ENCODE measurements at places on chromosomes 7 and 10.

GRCh38 chr10:32349968-32350738, 3.2 kb upstream of the EPC1 start:
- no peak for DNase-seq

- DNase-seq = no peak
These were observed 134.1 kb downstream of the SPAG6 start for GRCh38 chr10:22479419-22479818.

DNA sequence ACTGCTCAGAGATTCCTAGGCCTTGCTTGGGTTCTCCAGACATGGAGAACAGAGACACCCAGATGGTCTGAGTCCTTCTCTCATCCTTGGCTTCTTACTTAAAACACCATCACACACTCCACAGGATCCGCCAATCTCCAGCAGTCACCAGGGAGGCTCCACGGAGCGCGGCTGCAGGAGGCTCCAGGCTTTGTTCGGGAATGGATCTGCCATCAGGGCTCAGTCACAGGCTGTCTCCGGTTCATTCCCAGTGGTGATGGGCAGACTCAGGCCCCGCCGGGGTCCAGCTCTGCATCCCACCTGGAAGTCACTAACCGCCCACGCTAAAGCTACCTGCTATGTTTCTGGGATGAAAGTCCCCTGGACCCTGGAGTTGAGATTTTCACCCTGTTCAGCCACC, 312.9 kb downstream of the TCERG1L start:
- no peak for DNase-seq

DNA sequence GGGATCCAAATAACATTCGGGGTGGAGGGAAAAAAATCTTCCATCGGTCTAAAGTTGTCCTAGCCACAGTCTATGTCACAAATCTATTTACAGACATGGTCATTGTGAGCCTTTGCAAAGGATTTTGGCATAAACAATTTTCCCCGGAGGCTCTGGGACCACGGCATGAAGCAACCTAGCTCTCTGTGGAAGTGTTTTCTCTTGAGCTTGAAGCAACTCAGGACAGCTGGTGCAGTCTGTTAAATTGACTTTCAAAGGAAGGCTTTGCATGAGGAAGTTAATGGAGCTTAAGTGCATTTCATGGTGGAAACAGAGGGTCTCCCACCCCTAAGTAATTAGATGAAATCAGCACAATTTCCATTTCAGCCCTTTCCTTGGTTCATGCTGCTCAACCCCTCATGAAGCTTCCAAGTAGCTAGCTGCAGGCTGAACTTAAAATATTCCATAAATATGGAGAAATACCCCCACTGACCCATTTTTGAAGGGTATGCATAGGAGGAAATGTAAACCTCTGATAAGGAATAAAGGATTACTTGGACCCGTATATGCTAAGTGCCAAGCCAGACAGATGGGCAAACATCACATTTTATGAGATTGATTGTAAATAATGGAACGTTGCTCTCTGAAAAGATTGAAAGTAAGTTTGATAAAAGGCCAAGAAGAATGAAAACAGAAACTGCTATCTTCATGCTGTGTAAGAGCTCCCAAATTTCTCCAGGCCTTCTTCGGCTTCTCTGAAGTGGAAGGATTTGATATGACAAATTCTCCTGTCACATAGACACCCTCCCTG, 39.9 kb downstream of the CCDC3 start:
- no peak for DNase-seq

- DNase-seq = no peak
These were observed 40.3 kb downstream of the COL17A1 start for GRCh38 chr10:104045151-104046089.

GRCh38 chr7:136036336-136036735, 59.2 kb upstream of the MTPN start:
- DNase-seq = no peak

DNA sequence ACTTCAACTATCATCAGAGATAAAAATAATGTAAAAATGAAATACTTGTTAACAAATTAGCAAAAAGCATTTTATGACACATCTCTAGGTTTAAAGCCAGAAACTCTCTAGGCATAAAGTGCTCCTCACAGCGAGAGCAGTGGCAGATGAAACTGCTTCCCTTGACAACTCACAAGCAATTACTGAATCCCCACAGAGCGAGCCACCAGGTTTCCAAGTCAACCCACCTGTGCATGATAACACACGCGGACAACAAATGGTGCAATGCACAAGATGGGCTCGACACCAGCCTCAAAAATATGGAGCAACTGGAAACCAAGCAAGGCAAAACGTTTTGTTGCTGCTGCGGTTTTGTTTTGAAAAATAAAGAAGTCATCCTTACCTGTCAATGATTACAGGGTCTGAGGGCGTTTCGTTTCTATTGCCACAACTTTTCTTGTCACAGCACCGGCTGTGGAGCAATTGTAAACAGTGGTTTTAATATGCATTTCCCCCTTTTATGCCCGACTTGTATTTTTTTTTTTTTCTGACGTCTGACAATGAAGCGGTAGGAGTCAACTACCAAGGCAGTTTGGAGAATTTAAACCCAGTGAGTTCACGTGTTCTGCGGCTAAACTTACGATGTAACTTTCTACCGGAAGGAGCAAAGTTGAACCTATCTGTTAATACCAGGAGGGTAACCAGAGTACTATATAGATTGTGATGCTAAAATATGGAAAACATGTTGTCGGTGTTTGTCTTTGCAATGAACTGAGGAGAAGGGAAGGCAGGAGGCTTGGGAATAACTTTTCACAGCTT, 7.0 kb downstream of the EBF3 start:
- no peak for DNase-seq

- DNase-seq = no peak
These were observed 244.4 kb upstream of the FZD1 start for GRCh38 chr7:91019686-91020385.

DNA sequence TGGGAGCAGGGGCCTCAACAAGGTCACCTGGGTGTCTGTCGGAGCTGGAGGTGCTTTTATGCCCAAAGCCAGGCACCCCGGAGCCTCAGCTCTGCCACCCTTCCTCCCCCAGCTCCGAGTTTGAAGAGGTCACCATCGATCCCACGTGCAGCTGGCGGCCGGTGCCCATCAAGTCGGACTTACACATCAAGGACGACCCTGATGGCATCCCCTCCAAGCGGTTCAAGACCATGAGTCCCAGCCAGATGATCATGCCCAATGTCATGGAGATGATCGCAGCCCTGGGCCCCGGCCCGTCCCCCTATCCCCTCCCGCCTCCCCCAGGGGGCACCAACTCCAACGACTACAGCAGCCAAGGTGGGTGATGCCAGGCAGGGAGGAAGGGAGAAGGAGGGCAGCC, 41.3 kb upstream of the PPIF start:
- no peak for DNase-seq

GRCh38 chr7:132424821-132425724, 151.2 kb downstream of the PLXNA4 start:
- no peak for DNase-seq

DNA sequence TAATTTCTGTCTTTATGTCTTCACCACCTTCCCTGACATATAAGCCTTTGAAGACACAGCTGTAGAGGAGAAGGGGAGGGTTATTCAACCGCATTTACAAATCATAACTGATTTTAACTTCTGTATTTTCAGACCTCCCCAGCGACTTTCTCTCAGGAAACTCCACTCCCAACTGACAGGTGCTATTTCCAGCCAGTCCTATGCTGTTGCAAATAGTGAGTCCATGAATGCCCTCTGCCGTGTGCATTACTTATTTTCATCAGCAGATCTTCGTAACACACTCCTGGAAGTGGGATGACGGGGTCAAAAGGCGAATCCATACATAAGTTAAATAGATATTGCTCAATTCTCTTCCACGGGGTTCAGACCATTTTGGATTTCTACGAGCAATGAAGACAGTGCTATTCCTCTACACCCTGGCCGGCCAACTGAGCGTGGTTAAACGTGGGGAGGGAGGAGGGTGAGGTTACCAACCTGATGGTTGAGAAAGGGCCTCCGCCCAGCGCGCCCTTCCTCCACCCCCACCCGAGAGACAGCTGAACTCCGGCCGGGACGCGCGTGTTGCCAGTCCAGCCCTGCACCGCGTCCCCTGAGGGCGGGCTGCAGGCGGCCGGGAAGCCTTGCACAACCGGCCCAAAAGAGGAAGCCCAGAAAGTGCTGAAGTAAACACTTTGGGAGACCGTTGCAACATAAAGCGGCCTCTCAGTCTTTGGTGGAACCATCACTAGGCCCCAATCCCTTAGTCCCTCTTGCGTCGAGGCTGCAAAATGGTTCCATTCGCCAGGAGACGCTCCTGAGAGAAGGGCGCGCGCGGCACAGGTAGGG, at the start of gene APBB1IP:
APBB1IP (plus strand) TSS at position 705 of the 825 bp plus-strand sequence. CDS start 53,986 bp downstream, outside the sequence.
- DNase-seq = no peak

DNA sequence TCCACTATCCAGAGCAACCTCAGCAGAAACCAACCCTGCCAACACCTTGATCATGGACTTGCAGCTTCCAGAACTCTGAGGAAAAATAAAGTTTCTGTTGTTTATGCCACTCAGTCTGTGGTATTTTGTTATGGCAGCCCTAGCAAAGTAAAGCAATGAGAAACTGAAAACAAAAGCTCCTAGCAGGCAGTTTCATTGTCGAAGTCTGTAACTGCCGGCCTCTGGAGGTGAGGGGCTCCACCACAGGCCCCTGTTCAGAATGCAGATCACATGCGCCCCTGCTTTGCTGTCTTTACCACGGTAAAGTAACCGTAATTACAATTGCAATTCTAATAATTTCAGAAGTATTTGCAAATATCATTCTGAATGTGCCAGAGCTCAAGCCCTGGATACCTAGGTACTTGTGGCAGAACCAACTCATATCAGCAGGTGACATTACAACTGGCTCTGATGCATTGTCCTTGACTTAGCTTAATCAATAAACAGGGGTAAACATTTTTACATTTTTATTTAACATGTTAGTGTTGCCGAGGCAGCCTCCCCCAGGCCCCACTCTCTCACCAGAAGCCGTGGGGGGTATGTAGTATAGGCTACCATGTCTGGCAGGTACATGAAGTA, 193.2 kb downstream of the ELMO1 start:
- no peak for DNase-seq

DNA sequence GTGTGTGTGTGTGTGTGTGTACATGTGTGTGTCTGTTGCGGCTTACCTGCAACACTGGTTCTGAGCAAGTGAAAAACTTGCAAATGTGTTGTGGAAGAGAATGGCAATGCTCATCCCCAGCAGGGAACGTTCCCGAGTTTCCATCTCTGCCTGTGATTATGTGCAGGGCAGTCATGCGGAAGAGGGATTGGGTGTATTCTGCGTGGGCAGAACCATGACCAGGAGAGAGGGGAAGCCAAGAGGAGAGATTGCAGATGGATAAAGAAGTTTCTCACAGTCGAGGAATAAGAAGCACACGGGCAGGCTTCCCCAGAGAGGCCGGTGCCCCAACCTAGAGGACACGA, 99.9 kb downstream of the CTBP2 start:
- no peak for DNase-seq

DNA sequence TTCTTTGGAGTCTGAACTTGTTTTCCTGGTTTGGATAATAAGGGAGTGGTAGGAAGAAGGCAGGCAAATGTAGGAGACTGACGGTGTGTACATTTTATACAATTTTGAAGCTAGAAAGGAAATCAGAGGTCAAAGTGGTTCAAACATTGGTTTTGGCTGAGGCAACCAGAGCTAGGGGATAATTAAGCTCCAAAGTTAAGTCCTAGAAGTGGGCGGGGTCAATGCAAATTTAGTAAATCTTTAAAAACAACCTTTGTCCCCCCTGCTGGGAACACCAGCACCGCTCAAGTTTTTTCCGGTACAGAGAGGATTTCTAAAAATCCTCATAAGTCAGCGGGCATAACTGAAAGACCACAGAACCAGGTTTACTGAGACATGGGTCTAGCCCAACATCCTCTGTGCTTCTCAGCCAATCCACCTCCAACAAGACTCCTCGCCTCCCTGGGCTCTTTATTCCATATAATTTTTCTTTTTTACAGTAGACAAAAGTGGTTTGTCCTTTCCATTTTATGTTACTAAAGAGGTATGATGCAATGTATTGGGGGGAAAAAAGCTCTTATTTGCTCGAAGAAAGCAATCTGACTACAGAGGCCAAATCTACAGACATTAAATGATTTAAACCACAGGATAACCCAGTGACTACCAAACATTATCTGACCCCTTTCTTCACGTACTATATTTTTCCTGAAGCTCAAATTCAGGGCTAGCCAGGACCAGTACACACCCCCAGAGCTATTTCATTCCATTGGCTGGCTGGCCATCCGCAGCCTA, 1.6 kb downstream of the GLUD1 start:
- no peak for DNase-seq

GRCh38 chr10:122142641-122143237, 128.4 kb upstream of the BTBD16 start:
- DNase-seq = no peak

- no peak for DNase-seq
These were observed 151.0 kb downstream of the CHN2 start for GRCh38 chr7:29345590-29345989.

GRCh38 chr7:101701153-101701794, 72.2 kb upstream of the MYL10 start:
- DNase-seq = no peak

- no peak for DNase-seq
These were observed 715.2 kb downstream of the SUGCT start for GRCh38 chr7:40850017-40850416.

DNA sequence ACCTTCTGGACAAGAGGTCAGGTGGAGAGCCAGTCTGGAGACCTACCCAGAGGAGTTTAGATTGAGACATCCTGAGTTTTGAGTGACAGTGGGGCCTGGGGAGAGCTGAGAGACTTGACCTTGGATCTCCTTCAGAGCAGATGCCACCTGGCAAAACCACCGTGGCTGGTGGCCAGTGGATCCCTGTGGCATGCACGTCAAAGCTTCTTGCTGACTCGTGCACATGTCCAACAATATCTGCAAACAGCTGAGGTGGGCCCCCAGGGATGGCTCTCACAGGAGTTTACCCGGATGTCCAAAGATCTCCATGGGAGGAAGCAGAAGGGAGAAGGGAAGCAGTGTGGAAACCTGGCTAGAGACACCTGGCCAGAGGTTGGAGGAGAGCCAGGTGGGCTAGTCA, 230.5 kb downstream of the FANK1 start:
- DNase-seq = no peak

GRCh38 chr7:134184767-134185166, 57.6 kb downstream of the LRGUK start:
- no peak for DNase-seq

GRCh38 chr10:94137747-94138146, 144.0 kb downstream of the PLCE1 start:
- no peak for DNase-seq

GRCh38 chr10:68208424-68209042, 23.4 kb downstream of the ATOH7 start:
- no peak for DNase-seq

DNA sequence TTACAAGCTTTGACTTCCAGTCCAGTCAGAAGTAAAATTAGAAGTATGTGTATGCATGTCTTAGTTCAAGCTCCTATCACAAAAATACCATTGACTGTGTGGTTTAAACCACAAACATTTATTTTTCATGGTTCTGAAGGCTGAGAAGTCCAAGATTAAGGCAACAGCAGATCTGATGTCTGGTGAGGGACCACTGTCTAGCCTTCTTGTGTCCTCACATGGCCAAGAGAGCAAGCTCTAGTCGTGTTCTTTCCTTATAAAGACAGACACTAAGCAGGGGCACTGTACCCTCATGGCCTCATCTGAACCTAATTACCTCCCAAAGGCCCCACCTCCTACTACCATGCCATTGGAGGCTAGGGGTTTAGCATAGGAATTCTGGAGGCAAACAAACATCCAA, 41.3 kb upstream of the ARL4A start:
- DNase-seq = no peak
